ENCODE measurements at places on chromosomes 12 and 14.

DNA sequence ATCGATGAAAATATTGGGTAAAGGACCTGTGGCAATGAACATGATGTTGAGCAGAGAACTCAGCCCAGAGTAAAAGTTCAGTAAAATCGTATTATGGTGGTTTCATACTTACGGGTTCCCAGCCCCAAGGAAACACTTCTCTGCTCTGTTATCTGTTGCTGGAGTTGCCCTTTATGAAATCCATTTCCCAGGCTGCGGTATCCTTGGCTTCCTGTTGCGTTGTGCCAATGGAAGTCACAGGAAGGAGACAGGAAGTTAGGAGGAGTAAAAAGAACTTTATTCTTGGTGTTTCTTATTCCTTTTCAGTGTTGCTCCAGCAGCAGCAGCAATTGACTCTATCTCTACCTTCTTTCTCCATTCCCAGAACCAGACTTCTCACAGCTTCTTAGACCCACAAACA lies 965.2 kb downstream of the VRK1 start:
- no peak for DNase-seq

- no peak for DNase-seq
These were observed 11.8 kb downstream of the ADIPOR2 start for GRCh38 chr12:1702713-1703112.

DNA sequence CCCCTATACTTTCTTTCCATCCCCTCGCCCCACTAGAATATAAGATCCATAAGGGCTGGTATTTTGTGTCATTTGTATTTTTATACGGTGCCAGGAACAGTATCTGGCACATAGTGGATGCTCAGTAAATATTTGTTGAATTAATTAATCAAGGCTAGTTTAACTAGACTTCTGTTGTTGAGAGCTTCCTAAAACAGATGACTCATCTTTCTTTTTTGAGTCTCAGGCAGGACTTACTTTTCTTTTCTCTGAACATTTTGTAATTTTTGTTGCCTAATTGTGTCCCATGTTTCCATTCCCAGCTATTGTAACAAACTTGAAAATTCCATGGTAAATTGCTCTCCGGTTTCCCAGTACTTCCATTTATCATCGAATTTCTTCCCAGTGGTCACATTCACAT lies 16.7 kb downstream of the STK38L start:
- no peak for DNase-seq

DNA sequence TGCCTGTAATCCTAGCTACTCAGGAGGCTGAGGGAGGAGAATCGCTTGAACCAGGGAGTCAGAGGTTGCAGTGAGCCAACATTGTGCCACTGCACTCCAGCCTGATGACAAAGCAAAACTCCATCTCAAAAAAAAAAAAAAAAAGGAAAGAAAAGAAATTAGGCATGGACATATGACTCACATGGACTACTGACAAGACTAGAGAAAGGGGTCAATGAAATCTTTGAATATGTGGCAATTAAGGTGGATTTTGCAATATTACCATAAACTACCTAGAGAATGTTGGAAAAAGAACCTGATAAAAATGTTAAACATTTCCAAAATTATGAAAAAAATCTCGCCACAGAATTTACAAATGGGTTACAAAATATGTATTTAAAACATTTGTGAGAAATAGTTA lies 873.6 kb downstream of the C12orf50 start:
- no peak for DNase-seq

GRCh38 chr12:49364989-49365388 lies 2.3 kb upstream of the SPATS2 start:
- no peak for DNase-seq

- no peak for DNase-seq
These were observed 21.9 kb upstream of the EEA1 start for GRCh38 chr12:92951006-92951405.

GRCh38 chr12:91210144-91210543 lies 27.5 kb upstream of the DCN start:
- no peak for DNase-seq

DNA sequence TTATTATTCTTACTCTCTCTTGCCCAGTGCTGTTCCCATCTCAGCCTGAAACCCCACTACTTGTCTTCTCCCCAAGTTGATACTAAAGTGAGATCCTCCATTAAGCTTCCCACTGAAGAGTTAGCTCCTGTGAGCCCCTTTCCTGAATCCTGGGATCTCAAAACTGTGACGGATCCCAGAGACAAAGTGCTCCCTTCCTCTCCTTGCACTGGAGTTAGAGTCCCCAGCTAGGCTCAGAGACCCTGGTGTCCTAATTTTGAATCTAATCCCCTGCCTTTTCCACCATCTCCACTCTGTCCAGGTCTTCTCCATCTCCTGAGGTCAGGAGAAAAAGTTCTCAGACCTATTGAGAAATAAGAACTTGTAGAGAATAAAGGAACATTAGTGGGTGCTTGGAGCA lies 17.6 kb upstream of the TBX3 start:
- DNase-seq: no peak

- DNase-seq: no peak
These were observed 70.1 kb downstream of the DAO start for GRCh38 chr12:108949976-108950375.

DNA sequence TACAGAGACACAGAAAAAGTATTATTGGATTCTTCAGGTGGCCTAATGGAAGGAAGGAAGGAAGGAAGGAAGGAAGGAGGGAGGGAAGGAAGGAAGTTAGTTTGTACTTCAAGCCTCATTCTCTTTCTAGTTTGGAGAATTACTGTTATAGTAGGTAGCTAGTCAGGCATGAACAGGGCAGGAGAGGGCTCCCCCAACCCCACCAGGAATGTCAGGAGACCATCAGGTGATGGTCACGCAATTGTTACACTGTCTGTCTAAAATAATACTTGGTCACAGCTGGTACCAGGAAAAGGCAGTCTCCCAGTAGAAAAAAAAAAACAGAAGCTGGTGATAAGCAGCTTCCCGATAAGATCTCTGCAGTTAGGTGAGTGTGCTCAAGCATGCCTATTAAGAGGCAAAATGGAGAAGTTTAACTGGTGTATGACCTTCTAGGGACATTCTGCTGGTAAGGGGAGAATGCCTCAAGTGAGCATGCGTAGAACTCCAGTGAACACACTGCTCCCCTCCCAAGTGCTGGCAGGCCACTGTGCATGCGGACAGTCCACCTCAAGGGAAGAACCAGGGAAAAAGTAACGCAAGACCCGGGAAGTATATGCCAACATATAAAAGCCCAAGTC lies 358.4 kb upstream of the SOX5 start:
- peak; percentile 23 for DNase-seq

- no peak for DNase-seq
These were observed 31.2 kb downstream of the SUPT16H start for GRCh38 chr14:21352587-21352986.

DNA sequence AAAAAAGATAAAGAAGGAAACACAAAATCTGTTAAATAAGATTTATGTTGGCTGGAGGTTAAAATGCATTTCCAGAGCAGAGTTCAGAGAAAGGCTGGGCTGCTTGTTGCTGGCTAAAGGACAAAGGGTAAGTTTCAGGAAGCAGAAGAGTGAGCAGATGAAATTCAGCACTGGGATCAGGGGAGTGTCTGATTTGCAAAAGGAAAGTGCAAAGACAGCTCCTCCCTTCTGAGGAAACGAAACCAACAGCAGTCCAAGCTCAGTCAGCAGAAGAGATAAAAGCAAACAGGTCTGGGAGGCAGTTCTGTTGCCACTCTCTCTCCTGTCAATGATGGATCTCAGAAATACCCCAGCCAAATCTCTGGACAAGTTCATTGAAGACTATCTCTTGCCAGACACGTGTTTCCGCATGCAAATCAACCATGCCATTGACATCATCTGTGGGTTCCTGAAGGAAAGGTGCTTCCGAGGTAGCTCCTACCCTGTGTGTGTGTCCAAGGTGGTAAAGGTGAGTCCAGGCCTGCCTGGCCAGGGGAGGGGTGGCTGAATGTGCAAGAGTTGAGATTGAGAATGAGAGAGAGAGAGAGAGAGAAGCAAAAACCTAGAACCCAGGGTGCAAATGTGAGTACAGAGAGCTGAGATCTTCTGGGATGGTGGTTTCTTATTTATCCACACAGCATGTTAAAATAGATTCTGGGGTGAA lies at the start of gene OAS1:
OAS1 (plus strand) TSS at position 251 of the 703 bp plus-strand sequence; CDS start at position 329, 78 bp downstream.
- peak; percentile 34 for DNase-seq

DNA sequence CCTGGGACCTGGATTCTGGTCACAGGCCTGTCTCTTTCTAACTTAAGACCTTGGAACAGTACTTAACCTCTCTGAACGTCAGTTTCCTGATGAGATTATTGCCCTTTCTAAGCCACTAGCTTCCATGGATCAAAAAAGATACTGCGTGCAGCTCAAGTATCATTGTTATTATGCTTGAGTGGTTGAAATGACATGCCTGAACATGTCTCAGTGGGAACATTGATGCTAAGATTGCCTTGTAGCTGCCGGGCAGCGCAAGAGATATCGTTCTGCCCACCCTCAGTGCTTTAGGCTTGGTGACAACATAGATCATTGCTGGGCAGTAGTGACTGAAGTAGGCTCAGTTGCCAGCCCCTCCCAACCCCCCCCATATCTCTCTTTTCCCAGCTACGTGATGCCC lies 131.9 kb downstream of the SMOC1 start:
- no peak for DNase-seq

GRCh38 chr12:93113317-93114006 lies 184.4 kb upstream of the EEA1 start:
- no peak for DNase-seq

- DNase-seq: no peak
These were observed 79.0 kb upstream of the AMIGO2 start for GRCh38 chr12:47158792-47159191.

DNA sequence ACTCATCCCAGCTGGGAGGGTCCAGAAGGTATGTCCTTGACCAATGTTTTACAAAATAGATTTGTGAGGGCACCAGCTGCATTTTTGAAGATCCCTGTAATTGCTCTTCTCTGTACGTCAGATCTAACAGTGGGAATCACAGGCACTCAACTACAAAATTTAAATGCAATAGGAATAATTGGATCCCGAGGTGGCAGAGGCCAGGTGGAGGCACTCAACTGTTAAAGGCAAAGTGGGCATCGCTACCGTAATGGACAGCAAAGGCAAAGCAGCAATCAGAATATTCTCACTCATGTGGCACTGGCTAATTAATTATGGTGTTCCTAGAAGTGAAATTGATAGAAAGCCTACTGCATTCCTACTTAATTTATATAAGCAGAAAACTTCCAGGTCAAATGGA lies 27.9 kb upstream of the PSMC1 start:
- no peak for DNase-seq

- no peak for DNase-seq
These were observed 514.8 kb downstream of the SLC6A15 start for GRCh38 chr12:84397846-84398245.

DNA sequence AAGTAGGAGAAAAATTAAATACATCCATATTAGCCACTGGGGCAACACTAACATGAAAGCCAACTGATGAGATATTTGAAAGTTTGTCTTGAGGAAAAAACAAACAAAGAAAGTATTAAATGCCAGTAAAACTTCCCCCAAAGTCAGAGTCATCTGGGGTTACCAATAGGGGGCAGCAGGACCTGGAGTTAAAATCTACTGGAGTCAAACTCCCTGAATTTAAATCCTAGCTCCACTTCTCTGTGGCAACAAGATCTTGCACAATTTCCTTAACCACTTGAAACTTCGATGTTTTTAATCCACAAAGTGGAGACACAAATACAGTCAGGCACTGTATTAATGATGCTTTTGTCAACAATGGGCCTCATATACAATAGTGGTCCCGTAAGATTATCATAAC lies 14.4 kb downstream of the PLEKHG7 start:
- DNase-seq: no peak

DNA sequence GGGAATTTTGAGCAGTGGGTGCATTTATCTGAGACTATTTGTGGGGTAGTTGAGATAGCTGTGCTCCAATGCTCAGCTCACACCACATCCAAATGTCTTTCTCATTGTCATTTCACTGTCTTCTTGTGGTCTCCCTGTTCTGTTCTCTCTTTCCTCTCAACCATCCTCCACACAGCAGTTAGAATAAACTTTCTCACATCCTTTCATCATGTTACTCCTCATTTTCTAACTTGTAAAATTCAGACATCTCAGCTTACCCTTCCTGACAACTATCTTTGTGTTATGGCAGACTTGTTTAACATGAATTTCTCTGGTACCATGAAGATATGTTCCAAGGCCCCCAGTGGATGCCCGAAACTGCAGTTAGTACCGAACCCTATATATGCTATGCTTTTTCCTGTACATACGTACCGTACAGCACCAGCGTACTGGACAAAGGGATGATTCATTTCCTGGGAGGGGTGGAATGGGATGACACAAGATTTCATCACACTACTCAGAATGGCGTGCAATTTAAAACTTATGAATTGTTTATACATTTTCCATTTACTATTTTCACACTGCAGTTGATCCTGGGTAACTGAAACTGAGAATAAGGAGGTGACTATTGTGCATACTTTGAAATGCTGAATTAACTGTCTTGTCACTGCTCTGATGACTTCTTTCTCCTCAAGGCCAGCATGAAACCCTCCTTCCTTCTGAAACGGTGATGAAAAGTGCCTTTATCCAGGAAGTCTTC lies 177.1 kb upstream of the SLC38A2 start:
- no peak for DNase-seq

DNA sequence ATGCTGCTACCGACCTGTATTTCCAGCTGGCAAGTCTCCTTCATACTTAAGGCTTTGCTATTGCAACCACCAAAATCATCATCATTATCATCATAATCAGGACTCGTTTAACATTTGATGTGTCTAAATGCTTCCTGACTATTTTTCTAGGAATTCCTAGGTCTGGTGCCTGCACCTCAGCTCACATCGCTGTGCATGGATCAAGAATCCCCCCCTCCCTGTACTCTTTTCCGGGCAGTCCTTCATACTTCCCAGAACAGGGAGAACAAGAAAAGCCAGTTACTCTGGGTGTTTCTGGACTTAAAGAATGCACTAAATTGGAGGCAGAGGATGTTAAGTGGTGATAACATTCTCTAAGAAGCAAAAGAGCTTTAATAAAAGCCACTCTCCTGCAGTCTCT lies 9.4 kb downstream of the ERP27 start:
- DNase-seq: no peak

DNA sequence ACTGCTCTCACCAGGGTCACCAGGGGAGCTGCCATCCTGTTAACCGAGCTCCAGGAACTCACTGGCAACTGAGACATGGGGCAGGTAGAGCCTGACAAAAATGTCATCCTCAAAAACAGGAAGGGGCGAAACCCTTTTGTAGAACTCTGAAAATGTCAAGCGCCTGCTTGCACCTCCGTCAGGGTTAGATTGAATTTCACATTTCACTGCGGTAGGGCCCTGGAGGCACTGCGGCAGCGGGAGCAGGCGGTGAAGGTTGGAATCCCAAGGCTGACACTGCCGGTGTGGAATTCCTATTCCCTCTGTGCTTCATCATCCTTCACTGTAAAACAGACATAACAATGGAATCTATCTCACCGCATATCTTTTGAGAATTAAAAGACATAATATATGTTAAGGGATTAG lies 142.8 kb upstream of the TMCC3 start:
- no peak for DNase-seq

- DNase-seq: peak; percentile 89
These were observed 7.5 kb downstream of the ITGA5 start for GRCh38 chr12:54411391-54412241.

- no peak for DNase-seq
These were observed 5.7 kb downstream of the GNG2 start for GRCh38 chr14:51865953-51866747.

Measured in kidney epithelial cell (primary cell).